ENCODE measurements at places on chromosomes 7 and 10.

GRCh38 chr7:2196381-2197378 is 36.1 kb downstream of the MAD1L1 start:
- DNase-seq, result no peak

- DNase-seq, result no peak
Measured at GRCh38 chr10:101146392-101147251, 15.5 kb downstream of the TLX1 start.

GRCh38 chr10:124601016-124601415 is 139.4 kb downstream of the LHPP start:
- DNase-seq, result no peak

DNA sequence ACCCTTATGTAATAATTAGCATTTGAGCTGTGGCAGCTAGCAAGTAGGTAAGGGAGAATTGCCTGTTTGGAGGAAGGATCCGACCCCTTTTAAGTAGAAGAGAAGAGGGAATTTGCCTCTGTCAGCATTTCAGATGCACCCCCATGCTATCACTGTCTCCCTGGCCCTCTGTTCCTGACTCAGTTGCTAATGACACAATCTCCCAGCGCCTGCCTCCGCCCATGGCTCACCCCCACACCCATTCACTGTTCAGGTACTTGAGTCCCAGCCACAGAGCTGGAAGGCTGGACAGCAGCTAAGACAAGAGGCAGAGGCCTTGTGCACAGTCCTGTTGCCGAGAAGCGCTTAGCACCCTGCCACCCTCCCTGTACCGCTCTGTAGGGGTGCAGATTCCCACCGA is 512.3 kb upstream of the GALNT17 start:
- DNase-seq, result no peak

- DNase-seq, result no peak
Measured at GRCh38 chr10:70197235-70197945, 27.1 kb upstream of the SAR1A start.

GRCh38 chr7:44142028-44142427 is 896 bp upstream of the MYL7 start:
- no peak for DNase-seq

GRCh38 chr10:34862892-34863291 is 47.8 kb upstream of the PARD3 start:
- no peak for DNase-seq

All from central memory CD4-positive, alpha-beta T cell (primary cell).